ENCODE measurements at places on chromosomes 5 and 9. TPM values are rescaled to one million over a fixed set of nuclear protein-coding genes. Genes with fewer than 3 reads are reported as not detected.

Gene RFESD
- 3.1 TPM for polyA plus RNA-seq

Gene C9orf152
- not detected for polyA plus RNA-seq

Gene HTR1A
- not detected for polyA plus RNA-seq

Gene FABP6
- polyA plus RNA-seq: 1.3 TPM

Gene HINT1
- 444 TPM for polyA plus RNA-seq

Gene INSL4
- polyA plus RNA-seq: not detected

Gene SIT1
- polyA plus RNA-seq: not detected

Gene SIMC1
- 9.6 TPM for polyA plus RNA-seq

Gene DELE1
- 60.3 TPM for polyA plus RNA-seq

Gene PPP6C
- 14.8 TPM for polyA plus RNA-seq

Gene SPINK6
- polyA plus RNA-seq: not detected

Gene TMEM252
- not detected for polyA plus RNA-seq

Gene PCDHGA8
- polyA plus RNA-seq: 0.12 TPM

Gene PDZD2
- polyA plus RNA-seq: 0.06 TPM

Gene PAX5
- 0.05 TPM for polyA plus RNA-seq

Gene ANKRD20A1
- not detected for polyA plus RNA-seq

Gene PHF24
- not detected for polyA plus RNA-seq

Gene FBXL7
- polyA plus RNA-seq: 6.3 TPM

Gene BRINP1
- 0.41 TPM for polyA plus RNA-seq

Gene PROP1
- polyA plus RNA-seq: not detected

Gene NMUR2
- not detected for polyA plus RNA-seq

Gene CARTPT
- not detected for polyA plus RNA-seq

Gene IL13
- 0.08 TPM for polyA plus RNA-seq

Gene RLN1
- polyA plus RNA-seq: 0.37 TPM

Gene GHR
- 0.03 TPM for polyA plus RNA-seq

Gene CD274
- 25.8 TPM for polyA plus RNA-seq

Gene SGCD
- polyA plus RNA-seq: 0.94 TPM

Gene TRIM23
- polyA plus RNA-seq: 5.6 TPM

Gene ACSL6
- polyA plus RNA-seq: 0.46 TPM

Gene PLK2
- polyA plus RNA-seq: 157 TPM

Gene RPS23
- 5,671 TPM for polyA plus RNA-seq

Gene C9
- polyA plus RNA-seq: not detected

Gene PLCXD3
- polyA plus RNA-seq: 0.15 TPM

Gene PCDHGA6
- polyA plus RNA-seq: 1.4 TPM

Data from SK-N-SH (cell line).